ENCODE measurements at places on chromosomes 2 and 18. TPM values are rescaled to one million over a fixed set of nuclear protein-coding genes. Genes with fewer than 3 reads are reported as not detected.

- H3K36me3 ChIP-seq: no peaks in the 10 kb centered on the region
- H3K27me3 ChIP-seq: no peaks in the 10 kb centered on the region
- no peak for DNase-seq
- no peak overlapping the region for H3K27ac ChIP-seq
- H3K4me3 ChIP-seq: no peak overlapping the region
Measured at GRCh38 chr18:25229081-25229480, 122.9 kb downstream of the ZNF521 start.

DNA sequence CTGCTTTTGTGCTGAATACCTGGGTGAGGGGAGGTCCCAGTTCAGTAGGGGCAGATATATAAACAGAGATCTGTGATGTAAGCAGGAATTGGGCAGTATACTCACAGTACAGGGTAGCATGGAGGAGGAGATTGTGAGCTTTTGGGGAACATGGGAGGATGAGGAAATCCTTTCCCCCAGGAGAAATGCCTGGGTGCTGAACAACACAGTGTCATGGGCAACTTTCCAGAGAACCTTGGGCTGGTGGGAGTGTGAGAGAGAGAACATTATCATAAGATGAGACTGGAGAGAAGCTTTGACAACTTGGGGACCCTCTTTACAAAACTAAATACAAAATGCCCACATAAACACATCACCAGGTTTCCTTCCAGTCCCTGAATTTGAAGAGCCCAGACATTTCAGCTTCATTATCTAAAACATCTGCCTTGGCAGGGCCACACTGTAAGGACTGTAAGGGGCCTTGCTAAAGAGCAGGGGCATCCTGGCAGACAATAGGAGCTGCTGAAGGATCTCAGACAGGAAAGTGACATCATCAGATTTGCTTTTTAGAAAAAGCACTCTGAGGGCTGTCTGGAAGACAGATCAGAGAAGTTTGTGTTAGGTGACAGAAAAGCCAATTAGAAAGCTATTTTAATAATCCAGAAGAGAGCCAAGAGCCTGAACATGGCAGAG lies 303.1 kb upstream of the FBXO11 start:
- H3K4me1 ChIP-seq: no peaks in the 10 kb centered on the region
- no peaks in the 10 kb centered on the region for H3K36me3 ChIP-seq
- no peak overlapping the region for H3K27ac ChIP-seq
- H3K27me3 ChIP-seq: no peaks in the 10 kb centered on the region

Gene ELOA2
- total RNA-seq: not detected

DNA sequence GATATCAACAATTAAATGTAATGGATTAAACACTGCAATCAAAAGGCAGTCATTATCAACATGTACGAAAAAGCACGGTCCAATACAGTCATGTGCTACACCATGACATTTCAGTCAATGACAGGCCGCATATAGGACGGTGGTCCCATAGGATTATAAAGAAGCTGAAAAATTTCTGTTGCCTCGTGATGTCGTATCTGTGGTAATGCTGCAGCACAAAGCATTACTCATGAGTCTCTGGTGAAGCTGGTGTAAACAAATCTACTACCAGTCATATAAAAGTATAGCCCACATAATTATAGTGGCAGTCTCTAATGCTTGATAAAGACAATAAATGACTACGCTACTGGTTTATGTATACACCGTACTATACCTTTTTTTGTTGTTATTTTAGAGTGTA lies 58.4 kb downstream of the RABL2A start:
- DNase-seq: no peak
- H3K36me3 ChIP-seq: no peaks in the 10 kb centered on the region
- no peak overlapping the region for H3K27ac ChIP-seq

DNA sequence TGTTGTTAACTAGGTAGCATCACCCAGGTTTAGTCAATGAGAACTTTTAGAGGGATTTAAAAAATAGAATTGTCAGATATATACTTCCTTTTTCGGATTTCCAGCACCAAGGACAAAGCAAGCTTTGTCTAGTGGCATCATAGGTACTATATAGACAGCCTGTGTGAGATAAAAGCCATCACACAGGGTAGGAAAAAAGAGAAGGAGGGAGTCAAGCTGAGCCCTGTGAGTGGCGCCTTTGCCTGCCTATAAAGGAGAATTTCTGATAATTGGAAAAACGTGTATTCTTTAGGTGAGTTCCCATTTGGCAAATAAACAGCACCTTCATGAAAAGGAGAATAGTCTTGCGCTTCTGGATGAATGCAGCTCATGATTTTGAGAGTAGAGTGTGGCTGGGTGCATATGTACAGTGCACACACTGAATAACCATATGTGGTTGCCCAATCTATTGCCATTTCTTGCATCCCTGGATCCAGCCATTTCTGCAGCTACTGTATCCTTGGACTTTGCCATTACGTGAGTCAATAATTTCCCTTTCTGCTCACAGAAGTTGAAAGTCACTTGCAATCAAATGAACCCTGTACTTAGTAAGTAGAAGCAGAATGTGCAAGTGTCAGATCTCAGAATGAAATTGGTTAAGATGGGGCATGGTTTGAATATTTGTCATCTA lies 559.9 kb upstream of the MEX3C start:
- H3K4me3 ChIP-seq: no peak overlapping the region
- no peak overlapping the region for H3K27ac ChIP-seq
- no peaks in the 10 kb centered on the region for H3K4me1 ChIP-seq
- no peaks in the 10 kb centered on the region for H3K27me3 ChIP-seq
- no peak for DNase-seq

DNA sequence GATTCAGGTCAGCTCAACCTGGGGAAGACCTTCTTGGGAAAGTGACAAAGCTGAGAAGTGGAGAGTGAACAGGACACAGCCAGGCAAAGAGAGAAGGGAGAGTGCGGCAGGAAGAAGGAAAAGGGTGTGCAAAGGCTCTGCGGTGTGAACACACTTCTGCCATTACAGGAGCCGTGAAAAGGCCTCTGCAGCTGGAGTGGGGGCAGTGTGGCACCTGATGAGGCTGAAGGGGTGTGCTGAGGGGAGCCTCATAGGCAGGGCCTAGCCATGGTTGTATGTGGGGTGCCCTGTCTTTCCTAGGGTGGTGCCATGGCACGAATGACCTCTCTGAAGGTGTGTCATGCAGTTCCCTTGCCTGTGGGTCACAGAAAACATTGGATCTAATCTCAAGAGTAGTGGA lies 347.6 kb downstream of the CYRIA start:
- H3K4me3 ChIP-seq: no peak overlapping the region
- H3K4me1 ChIP-seq: no peaks in the 10 kb centered on the region
- H3K36me3 ChIP-seq: no peaks in the 10 kb centered on the region
- no peak overlapping the region for H3K27ac ChIP-seq
- no peak for DNase-seq

Gene GKN2
- not detected for total RNA-seq

DNA sequence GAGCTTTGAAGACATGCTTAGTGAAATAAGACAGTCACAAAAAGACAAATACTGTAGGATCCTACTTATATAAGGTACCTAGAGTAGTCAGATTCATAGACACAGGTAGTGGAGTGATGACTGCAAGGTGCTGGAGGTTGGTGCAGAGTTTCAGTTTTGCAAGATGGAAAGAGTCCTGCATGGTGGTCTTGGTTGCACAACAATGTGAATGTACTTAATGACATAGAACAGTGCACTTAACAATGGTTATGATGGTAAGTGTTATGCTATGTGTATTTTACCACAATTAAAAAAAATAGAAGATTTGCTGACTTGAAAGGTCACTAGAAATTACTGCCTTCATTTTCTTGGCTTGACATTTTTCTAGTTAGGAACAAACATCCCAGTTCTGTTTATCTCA lies 9.5 kb downstream of the CERS6 start:
- H3K4me1 ChIP-seq: peaks cover 32% of the 10 kb centered on the region
- no peak overlapping the region for H3K4me3 ChIP-seq
- no peak for DNase-seq
- H3K27ac ChIP-seq: no peak overlapping the region
- H3K27me3 ChIP-seq: no peaks in the 10 kb centered on the region
- H3K36me3 ChIP-seq: no peaks in the 10 kb centered on the region

GRCh38 chr2:106798826-106799552 lies 87.0 kb downstream of the ST6GAL2 start:
- no peak for DNase-seq

DNA sequence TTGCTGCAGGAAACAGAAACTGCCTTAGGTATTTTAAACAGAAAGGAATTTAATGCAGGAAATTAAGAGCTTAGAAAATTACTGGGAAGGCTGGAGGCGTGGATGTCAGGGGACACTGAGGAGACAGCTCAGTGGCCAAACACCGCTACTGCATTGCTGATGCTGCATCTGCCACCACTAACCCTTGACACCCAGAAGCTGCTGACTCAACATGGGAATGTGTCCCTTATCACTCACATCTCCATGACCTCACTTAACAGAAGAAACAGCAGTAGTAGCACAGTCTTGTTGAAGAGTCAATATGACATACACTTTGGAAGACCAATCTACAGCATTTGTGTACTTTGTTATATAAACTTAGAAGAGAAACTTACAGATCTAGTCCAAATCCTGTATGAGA lies 906.1 kb downstream of the SLC4A3 start:
- H3K4me1 ChIP-seq: no peaks in the 10 kb centered on the region
- DNase-seq: no peak
- no peak overlapping the region for H3K4me3 ChIP-seq

Gene LIMS2
- 8.9 TPM for total RNA-seq

DNA sequence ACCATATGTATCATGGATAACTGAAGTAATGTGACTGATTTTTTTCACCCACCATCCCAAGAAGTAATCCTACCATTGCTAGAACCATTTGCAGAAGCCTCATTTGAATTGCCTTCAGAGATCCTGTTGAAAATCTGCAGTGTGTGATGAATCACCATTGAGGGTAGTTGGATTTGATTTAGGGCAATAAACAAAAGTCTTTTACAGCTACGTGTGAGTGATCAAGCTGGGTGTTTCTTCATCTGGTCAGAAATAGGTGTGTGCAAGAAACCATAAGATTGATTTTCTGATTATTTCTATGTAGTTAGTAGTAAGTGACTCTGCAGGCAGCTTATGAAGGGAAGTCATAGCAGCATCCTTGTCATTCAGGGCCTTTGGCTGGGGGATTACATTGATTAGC lies 159.6 kb downstream of the MGAT5 start:
- H3K4me3 ChIP-seq: no peak overlapping the region
- H3K36me3 ChIP-seq: peaks cover 11% of the 10 kb centered on the region
- peaks cover 39% of the 10 kb centered on the region for H3K4me1 ChIP-seq
- no peaks in the 10 kb centered on the region for H3K27me3 ChIP-seq

DNA sequence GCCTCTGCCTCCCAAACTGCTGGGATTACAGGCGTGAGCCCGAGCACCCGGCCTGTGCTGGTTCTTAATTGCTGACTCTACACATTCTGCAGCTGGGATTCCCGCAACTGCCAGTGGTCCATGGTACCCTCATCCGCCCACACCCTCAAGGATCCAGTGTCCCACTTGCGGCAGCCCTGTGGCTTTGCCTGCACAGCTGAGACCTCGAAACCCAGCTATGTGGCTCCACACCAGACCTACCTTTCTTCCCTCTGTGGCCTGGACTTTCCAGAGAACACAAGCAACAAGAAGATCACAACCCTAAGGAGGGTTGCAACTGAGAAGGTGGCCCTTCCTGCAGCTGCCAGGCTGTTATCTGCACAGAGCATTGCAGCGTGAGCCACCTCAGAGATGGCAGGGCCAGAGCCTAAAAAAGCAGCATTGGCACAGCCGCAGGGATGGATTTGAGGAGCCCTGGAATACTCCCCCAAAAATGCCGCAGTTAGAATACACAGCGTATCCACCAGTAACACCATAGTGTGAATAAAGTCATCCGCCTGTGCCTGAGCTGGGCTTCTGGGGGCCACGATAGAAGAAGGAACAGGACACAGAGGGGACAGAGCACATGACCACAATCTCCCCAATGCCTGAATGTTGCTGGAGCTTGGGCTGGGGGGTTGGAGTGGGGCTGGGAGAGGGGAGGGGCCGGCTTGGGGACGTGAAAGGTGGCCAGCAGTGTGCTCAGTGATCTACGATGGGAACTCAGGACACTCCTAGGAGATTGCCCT lies 1.9 kb downstream of the GPR55 start:
- H3K27me3 ChIP-seq: no peaks in the 10 kb centered on the region
- no peak overlapping the region for H3K27ac ChIP-seq
- DNase-seq: no peak
- H3K4me3 ChIP-seq: no peak overlapping the region
- no peaks in the 10 kb centered on the region for H3K36me3 ChIP-seq

DNA sequence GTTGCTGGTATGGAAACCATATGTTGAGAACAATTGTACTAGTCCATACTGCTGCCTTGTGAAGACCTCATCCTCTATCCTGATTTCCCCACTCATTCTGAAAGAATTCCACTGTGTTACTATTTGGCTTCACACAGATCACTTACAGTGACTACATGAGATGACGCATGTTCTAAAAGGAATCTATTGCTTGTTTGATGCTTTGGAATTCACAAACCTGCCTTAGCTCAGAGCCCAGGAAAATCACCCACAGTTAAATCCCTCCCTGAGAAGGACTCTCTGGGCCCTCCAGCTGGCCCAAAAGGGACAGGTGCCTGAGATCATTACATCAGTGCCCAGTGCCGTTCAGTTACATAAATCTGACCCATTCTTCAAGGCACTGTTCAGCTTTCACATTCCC lies 45.3 kb downstream of the KLHL29 start:
- H3K27me3 ChIP-seq: no peaks in the 10 kb centered on the region
- no peaks in the 10 kb centered on the region for H3K36me3 ChIP-seq
- H3K27ac ChIP-seq: no peak overlapping the region
- no peak for DNase-seq
- no peaks in the 10 kb centered on the region for H3K4me1 ChIP-seq

DNA sequence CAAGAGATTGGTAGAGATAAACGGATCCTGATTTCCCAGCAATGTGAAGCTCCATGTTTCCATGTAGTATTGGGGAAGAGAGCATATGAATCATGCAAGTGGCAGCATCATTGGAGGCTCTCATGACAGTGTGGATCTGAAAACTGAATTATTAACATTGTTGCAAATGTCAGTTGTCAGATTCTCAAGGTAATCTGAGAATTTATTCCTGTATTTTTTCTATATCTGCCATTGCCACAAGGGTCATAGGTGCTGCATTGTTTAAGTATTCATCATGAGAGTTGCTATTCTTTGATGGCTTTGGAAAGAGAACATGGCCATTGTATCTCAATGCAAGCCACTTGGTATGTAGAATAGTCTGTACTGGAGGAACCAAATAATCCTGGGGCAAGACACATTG lies 1217.0 kb upstream of the ZEB2 start:
- no peak overlapping the region for H3K4me3 ChIP-seq
- H3K27me3 ChIP-seq: no peaks in the 10 kb centered on the region
- no peak for DNase-seq
- no peaks in the 10 kb centered on the region for H3K36me3 ChIP-seq
- H3K27ac ChIP-seq: no peak overlapping the region
- H3K4me1 ChIP-seq: no peaks in the 10 kb centered on the region

Gene PIK3C3
- 78.0 TPM for total RNA-seq

GRCh38 chr18:74498712-74499627 lies 2.8 kb downstream of the CNDP2 start:
- H3K4me3 ChIP-seq: peak overlapping the region; percentile 32
- peaks cover 44% of the 10 kb centered on the region for H3K4me1 ChIP-seq
- no peaks in the 10 kb centered on the region for H3K27me3 ChIP-seq
- peaks cover 25% of the 10 kb centered on the region for H3K36me3 ChIP-seq
- H3K27ac ChIP-seq: peak overlapping the region; percentile 72
- DNase-seq: peak; percentile 89

Gene DSEL
- total RNA-seq: 1.2 TPM

GRCh38 chr18:662197-662596 lies 4.7 kb downstream of the TYMS start:
- no peak overlapping the region for H3K4me3 ChIP-seq
- no peak overlapping the region for H3K27ac ChIP-seq
- no peak for DNase-seq
- no peaks in the 10 kb centered on the region for H3K27me3 ChIP-seq
- H3K36me3 ChIP-seq: no peaks in the 10 kb centered on the region
- no peaks in the 10 kb centered on the region for H3K4me1 ChIP-seq

GRCh38 chr2:239868556-239869181 lies 156.5 kb downstream of the NDUFA10 start:
- DNase-seq: no peak
- no peak overlapping the region for H3K4me3 ChIP-seq
- H3K36me3 ChIP-seq: no peaks in the 10 kb centered on the region

Measured in CD4-positive, alpha-beta memory T cell (primary cell).